ENCODE measurements at places on chromosomes 7 and 10. TPM values are rescaled to one million over a fixed set of nuclear protein-coding genes. Genes with fewer than 3 reads are reported as not detected.

Gene UCMA
- total RNA-seq = not detected

Gene ANKRD1
- total RNA-seq = 5.5 TPM

Gene COL13A1
- total RNA-seq = 39.4 TPM

Gene PDE1C
- total RNA-seq = 0.27 TPM

Gene CFAP43
- total RNA-seq = not detected

Gene H2BK1
- total RNA-seq = not detected

Gene FIGNL1
- 11.7 TPM for total RNA-seq

Gene NUPR2
- not detected for total RNA-seq

Gene TLL2
- total RNA-seq = 0.31 TPM

Gene TMEM139
- not detected for total RNA-seq

Gene MMRN2
- total RNA-seq = 1.5 TPM

Gene GPR15LG
- not detected for total RNA-seq

Gene EN2
- total RNA-seq = not detected

Gene CCDC146
- 0.62 TPM for total RNA-seq

Data from HFFc6 (cell line).